ENCODE measurements at places on chromosomes 6 and 20.

DNA sequence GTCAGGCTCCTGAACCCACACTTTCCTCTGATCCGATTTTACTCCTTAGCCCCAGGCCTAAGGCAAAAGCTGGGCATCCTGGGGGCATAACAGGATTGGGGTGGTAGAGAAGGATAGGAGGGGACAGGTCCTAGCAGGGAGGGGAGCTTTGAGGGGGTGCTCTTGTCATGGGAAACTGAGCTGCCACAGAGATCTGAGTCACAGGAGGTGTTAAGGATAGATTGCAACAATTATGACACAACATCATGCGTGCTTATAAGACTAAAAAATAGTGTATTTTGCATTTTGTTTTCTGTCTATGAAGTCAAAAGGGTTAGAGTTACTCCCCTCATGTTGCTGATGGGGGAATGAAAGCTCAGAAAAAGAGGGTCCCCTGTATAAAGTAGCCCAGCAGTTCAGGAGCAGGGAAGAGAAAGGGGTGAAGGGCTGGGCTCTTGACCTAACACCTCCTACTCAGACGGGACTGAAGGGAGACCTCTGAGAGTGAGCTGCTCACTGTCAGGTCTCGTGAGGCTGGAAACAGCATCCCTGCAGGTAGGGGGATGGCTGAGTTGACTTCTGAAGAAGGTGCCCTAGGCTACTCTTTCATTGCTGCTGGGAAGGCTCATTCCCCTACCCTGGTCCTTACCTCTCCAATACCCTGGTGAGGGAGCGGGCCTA, 2.0 kb downstream of the GLP1R start:
- DNase-seq: no peak

GRCh38 chr6:20497216-20498040, 36.8 kb upstream of the CDKAL1 start:
- peak; percentile 40 for DNase-seq

DNA sequence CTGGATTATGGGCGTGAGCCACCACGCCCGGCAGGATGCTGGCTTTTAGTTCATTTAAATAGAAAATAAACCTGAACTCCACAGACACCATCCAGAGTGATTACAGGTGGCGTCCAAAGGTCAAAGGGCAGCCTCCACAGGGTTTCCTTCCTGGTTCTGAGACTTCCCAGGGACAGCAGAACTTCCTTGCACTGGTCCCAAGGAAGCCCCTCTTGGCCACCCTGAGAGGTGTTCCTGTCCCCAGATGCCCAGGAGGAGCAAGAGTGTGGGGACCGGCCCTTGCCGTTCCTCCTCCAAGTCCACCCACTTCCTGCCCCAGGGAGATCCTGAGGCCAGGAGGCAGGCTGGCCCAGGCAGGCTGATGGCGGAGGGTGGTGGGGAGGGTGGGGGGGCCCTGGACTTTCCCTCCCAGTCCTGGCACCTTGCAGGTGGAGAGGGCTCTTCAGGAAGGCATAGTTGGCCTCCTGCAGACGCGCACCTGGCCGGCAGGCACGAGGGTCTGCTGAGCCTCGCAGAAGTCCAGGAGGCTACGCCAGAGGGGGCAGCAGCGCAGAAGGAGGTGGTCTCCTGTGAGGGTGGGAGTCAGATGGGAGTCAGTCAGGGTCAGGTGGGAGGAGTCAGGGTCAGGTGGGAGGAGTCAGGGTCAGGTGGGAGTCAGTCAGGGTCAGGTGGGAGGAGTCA, 5.0 kb downstream of the FNDC11 start:
- no peak for DNase-seq

DNA sequence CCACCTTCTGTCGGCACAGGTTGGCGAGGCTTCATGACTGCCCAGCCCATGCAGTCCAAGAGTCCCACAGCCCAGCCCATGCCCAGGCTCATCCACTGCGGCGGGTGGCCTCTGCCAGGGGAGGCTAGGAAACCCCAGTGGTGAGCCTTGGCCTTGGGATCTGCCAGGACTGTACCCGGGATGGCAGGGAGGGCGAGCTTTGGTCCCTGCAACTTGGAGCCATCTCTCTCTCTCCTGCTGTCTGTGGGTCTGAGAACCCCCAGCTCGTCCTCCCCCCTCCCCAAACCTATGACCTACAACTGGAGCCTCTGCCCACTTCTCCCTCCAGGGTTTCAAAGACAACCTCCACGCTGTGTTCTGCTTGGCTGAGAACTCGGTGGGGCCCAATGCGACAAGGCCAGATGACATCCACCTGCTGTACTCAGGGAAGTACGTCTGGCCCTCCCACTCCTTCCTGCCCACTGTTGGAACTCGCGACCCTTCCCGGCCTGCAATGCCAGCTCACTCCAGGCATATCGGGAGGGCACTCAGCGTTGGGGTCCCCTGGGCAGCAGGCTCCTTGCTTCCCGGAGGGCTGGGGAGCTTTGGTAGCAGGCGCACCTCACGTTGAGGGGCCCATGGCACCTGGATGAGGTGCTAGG, 19.7 kb downstream of the NPEPL1 start:
- no peak for DNase-seq

DNA sequence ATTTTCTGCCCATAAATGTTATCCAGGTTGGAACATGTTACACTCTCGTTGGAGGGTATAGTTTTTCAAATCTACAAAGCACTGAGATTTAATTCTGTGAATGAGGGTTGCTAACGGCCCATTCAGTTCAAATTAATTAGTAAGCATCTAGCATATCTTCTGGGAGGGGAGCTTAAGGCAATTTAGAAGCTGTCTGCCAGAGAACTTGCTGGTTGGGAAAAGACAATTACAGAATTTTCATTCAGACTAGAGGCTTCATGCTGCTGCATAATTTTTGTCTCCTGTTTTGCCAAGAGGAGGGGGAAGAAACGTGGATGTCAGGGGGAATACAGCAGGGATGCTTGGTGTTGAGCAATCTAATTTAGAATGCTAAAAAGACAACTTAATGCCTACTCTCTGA, 268.3 kb upstream of the FAM83B start:
- no peak for DNase-seq

DNA sequence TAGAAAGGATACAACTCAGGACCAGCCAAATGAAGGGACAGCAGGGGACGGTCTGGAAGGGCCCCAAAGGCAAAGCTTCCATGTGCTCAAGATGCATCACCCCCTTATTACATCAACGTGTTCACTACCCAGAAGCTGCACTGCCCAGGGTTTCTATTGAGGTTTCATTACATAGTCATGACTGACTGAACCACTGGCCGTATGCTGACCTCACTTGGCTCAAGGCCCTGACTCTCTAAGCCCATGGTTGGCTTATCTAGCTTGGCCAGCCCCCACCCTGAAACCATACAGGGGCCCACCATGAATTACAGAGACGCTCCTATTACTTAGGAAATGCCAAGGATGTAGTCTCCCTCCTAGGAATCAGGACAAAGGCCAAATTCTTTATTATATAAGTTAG, 179.4 kb downstream of the FOXC1 start:
- no peak for DNase-seq

DNA sequence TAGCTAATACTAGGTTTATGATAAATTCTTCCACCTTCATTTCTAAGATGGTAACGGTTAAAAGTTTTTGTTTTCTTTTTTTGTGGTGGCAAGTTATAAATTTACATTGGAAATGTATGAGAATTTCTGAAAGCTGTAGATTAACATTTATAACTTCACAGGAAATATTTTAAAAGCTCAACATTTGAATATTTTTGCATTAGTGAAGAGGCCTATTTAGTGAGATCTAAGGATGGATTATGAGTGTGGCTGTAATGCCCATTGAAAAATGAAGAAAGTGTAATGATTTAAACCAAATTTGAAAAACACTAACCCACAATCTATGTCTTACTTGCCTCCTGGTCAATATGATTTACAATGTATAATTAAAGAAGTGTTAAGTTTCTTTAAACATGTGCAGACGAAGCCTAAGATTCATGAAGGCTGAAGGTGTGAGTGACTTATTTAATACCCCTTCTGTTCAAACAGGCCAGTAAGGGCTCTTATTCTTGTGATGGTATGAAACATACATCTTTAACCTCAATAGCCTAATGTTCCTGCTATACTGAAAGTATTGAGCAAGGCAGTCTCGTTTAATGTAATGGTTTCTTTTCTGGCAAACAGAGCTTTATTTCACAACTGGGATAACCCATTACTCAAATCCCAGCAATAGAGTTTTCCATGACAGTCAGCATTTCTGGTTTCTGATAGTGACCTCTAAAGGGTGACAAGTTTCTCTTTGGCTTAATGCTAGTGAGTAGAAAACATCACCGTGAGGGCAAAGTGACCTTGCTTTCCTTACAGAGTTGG, 13.2 kb downstream of the HDGFL1 start:
- no peak for DNase-seq

DNA sequence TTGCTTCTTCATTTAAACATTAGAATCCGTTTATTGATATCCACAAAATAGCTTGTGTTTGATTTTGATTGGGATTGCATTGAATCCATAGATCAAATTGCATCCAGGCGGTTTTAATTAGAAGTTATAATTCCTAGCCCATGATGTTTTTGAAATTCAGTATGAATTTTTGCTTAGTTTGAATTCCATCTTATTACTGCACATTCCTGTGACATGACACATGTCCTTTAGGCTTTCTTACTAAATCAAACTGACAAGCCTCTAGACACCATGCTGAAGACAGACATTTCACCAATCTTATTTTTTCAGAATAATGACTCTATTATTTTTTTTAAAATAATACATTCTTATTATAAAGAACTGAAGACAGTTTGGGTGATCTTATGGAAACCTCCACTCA, 21.4 kb upstream of the PI16 start:
- DNase-seq: no peak

- no peak for DNase-seq
Observed at GRCh38 chr6:71457929-71458328, 169.3 kb downstream of the OGFRL1 start.

DNA sequence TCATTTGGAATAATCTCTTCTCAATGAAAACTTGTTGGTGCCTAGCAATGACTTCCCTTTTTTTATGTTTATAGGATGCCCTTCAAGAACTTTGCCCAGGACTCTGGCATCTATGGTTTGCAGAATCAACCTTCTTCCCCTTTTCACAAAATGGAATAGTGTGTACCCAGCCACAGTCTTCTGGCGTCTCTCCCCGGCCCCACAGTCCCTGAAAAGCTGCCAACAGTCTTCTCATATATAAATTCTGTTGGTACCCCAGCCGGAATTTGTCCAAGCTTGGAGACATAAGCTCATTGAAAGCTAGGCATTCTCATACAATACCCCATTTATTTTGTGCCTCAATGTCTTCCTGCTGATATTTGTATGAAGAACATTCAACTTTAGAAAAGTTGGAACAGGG, 26.4 kb upstream of the MCM3 start:
- no peak for DNase-seq

- DNase-seq: peak; percentile 71
Observed at GRCh38 chr6:158040804-158041347, 59.2 kb downstream of the SYNJ2 start.

GRCh38 chr6:79373880-79374279, 139.4 kb upstream of the HMGN3 start:
- no peak for DNase-seq

- DNase-seq: no peak
Observed at GRCh38 chr20:4216866-4217265, 201.5 kb upstream of the RNF24 start.

- no peak for DNase-seq
Observed at GRCh38 chr6:125151700-125152099, 1.9 kb upstream of the TPD52L1 start.

DNA sequence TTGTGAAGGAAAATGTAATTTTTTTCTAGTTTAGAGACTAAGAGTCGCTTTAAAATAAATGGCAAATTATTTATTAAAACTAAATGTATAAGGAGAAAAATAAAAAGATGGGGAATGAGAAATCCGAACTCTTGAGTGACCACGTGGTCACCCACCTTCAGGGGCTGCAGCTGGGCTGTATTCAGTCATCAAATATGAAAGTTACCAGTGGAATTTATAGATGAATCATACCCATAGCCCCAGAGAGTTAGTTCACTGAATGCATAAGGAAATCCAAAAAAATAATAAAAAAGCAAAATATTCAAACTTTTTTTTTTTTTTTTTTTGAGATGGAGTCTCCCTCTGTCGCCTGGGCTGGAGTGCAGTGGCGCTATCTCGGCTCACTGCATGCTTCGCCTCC, 947.7 kb upstream of the ADGRB3 start:
- no peak for DNase-seq

DNA sequence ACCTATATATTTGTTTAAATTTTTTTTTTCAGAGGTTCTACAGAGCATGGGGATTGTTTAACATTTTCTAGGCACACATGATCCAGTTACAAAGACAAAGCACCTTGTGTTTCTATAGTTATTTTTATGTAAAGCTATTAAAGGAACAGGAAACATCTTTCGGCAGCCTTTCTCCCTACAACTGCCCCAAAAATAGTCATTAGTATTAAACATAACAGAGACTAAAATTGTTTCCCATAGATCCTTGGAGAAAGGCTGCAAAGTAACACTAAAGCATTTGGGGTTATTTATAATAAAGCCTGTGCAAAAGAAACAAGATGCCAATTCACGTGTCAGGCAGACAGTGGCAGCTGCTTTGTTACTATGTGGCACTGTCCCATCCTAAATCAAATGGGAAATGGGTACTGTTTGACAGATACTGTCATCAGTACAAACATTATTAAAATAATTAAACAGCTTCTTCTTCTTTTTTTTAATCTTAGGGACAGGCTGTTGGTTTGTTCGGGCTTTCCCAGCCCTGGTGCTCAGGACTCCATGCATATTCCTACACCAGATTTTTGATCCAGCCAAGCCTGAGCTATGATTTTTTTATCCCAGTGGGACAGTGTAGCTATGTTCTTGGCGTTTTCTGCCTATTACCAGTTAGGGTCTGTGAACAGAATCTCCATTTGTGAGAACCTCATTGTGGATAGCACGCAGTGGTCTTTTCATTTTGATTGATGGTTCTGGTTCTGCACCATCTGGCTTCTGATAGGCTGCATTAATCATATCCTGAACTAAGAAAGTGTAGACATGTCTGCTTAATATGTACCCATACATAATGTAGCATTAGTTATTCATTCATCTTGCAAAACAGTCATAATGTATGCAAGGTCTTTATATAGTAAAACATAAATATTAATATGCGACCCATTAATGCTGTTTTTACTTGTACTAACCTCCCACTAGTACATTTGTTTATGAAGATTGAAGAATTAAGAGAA, 460.4 kb upstream of the SOX4 start:
- DNase-seq: no peak

DNA sequence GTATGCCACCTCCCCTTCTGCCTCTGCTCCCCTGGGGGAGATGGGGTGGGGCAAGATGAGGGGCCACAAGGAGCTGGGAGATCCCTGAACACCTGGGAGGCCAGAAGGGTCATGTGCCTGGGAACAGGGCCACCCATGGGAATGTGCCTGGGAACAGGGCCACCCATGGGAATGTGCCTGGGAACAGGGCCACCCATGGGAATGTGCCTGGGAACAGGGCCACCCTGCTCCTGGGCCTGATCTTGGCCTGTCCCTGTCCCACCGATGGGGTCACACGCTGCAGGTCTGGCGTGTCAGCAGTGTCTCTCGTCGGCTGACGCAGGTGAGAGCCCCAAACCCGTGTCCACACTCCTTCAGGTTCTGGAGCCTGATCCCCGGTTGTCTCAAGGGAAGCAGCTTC, 4.4 kb downstream of the RGS19 start:
- no peak for DNase-seq
